ENCODE measurements at places on chromosomes 12 and 14. TPM values are rescaled to one million over a fixed set of nuclear protein-coding genes. Genes with fewer than 3 reads are reported as not detected.

The CLEC9A gene
- total RNA-seq = not detected

The TDRD9 gene
- 2.7 TPM for total RNA-seq

The OLR1 gene
- total RNA-seq = 0.35 TPM

The ESR2 gene
- 0.86 TPM for total RNA-seq

The PLCZ1 gene
- not detected for total RNA-seq

Measured in Right ventricle myocardium superior (tissue), 1 donor.